ENCODE measurements at places on chromosomes 7 and 10. TPM values are rescaled to one million over a fixed set of nuclear protein-coding genes. Genes with fewer than 3 reads are reported as not detected.

DNA sequence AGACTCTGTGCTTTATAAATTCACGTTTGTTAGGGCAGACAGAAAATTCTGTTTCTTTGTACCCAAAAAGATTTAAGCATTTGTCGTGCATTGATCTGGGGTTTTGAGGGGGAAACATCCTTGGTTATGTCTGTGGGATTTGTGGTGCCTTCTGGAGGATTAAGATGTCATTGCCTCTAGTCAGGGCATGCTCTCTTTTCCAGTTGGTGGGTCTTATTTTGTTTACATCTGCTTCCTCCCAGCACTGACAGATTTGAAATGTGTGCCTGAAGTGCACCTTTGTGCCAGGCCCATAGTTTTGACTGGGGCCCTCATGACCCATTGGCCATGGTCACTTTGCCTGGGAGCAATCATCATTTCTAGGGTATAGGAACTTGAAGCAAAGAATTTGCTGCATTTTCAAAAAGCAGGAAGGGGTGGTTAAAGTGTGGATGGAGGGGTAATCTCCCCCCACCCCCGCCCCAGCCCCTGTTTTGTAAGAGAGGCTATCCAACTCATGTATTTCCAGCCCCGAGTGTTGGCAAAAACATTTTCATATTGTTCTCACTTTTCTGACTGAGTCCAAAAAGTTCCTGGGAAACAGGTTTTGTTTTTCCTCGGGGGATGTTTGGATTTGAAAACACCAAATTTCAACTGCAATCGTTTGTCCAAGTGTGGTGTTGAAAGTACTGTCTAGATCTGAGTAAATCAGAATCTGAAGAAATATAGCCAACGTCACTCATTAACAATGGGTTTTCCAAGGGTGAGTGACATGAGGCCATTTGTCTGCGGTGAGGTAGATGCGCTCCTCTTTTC lies 388.2 kb upstream of the GALNT17 start:
- no peak for DNase-seq

- no peak for DNase-seq
Observed at GRCh38 chr7:130365511-130366441, 14.5 kb upstream of the CPA1 start.

GRCh38 chr10:70472799-70473454 lies 5.6 kb upstream of the PALD1 start:
- DNase-seq: no peak

GRCh38 chr7:103113164-103113563 lies 35.7 kb downstream of the NAPEPLD start:
- no peak for DNase-seq

DNA sequence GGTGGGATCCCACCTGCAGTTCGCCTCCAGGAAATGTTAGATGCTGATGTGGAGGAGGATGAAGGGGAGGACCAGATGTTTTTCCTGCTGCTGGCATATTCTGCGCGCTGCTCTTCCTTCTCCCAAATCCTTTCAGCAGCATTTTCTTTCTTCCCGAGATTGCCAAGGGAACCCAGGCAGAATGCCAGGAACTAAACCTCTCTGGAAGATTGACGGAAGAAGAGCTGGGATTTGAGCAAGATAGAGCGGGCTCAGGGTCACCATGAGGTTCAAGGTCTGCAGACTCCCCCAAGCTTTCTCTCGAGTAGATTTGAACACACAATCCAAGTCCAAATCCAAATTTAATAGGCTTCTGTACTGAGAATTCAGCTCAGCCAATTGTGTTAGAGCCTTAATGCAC lies 345.2 kb upstream of the C7orf33 start:
- no peak for DNase-seq

DNA sequence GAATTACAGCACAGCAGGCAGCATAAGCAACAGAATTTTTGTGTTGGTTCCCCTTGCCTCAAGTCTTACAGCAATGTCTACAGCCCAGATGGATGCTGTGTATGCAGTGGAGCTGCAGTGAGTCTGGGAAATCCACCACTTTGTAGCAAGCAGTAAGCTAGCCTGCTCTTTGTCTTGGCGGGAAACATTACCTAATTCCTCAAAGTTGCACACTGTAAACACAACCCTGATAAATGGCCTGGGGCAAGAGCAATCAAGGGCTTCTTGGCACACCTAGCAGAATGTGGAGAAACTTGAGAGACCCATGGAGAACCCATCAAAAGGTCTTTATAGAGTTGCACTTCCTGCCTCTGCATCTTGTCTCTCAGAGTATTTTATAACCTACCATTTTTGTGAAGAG lies 102.0 kb upstream of the FOXP2 start:
- no peak for DNase-seq

DNA sequence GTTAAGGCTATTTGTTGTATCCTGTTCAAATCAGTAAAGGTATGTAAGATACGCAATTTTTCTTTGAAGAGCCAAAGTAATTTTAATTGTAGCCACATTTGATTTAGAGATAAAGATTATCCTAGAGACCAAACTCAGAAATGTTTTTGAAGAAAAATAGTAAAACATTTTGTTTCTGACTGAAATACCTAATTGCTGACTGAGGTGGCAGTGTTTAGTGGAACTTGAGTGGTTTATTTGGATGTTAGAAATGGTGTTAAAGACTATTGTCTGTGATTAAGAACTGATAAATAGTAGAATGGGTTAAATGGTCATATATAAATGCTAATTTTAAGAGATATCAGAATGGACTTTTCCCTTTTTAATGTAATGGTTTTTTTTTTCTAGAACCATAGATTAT lies 15.3 kb downstream of the EDRF1 start:
- no peak for DNase-seq

GRCh38 chr10:118809357-118810220 lies 54.8 kb upstream of the CACUL1 start:
- no peak for DNase-seq

GRCh38 chr7:32588657-32589056 lies 93.4 kb downstream of the AVL9 start:
- no peak for DNase-seq

GRCh38 chr7:13748998-13749397 lies 240.5 kb downstream of the ETV1 start:
- DNase-seq: no peak

DNA sequence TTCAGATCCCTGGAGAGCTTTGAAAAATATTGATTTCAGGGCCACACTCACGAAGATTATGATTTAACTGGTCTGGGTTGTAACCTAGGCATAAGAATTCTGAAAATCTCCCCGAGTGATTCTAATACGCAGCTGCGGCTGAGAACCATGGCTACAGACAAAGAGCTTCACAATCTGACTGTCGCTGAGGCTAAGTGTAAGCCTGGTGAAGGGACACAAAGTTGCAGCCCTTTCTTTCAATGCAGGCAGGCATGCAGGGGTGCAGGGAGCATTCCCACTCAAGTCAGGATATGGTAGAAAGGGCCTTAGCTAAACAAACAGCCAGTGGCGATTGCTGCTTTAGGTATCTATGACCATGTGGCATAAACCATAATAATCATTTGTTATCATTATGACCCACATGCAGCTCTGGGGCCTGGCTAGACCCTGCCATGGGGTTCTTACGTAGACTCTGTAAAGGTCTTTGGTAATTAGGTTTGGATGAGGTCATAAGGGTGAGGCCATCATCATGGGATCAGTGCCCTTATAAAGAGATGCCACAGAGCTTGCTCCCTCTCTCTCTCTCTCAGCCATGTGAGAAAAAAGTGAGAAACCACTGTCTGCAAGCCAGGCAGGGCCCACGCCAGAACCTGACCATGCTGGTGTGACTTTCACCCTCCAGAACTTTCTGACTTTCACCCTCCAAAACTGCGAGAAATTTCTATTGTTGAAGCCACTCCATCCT lies 88.4 kb upstream of the LANCL2 start:
- DNase-seq: no peak

Gene STEAP1B
- not detected for total RNA-seq

Gene EBLN1
- total RNA-seq: not detected

Gene HEPACAM2
- 1.2 TPM for total RNA-seq

Gene POLL
- total RNA-seq: 45.7 TPM

Gene TMEM229A
- total RNA-seq: 0.66 TPM

Gene AHR
- total RNA-seq: 76.6 TPM

Gene UNCX
- total RNA-seq: not detected
